ENCODE measurements at places on chromosomes 11 and 22. TPM values are rescaled to one million over a fixed set of nuclear protein-coding genes. Genes with fewer than 3 reads are reported as not detected.

Gene CDC45
- total RNA-seq: 1.1 TPM

Gene ARHGAP8
- total RNA-seq: 0.58 TPM

Gene SLC37A2
- 10.3 TPM for total RNA-seq

Gene CEND1
- total RNA-seq: 0.42 TPM

Gene KRTAP5-8
- total RNA-seq: not detected
